ENCODE measurements at places on chromosomes 5 and 9.
A peak's percentile ranks its signal among the peaks of the same experiment; 100 is the strongest.

DNA sequence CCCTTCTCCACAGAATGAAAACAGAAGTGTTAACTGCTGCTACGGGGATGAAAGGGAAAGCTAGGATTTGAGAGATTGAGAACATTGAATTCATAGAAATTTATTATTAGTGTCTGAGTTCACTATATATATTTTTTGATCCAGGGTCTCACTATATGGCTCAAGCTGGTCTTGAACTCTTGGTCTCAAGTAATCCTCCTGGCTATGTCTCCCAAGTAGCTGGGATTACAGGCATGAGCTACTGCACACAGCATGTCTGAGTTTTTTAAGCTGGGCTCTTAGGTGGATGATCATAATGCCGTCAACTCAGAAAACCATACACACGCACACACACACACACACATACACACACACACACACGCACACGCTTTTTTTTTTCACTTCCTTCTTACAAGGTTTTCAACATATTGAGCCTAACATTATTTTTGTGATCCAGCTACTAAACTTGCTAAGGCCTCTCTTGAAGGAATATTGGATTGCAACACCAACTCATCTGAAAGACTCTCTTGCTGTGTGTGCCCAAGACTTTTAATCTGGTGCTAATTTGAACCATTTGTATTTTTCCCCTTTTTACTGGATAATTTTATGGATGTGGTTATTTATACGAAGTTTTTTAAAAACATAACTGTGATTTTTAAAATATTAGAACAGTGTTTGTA is 1045.4 kb downstream of the DTWD2 start:
- no peak for ATAC-seq

DNA sequence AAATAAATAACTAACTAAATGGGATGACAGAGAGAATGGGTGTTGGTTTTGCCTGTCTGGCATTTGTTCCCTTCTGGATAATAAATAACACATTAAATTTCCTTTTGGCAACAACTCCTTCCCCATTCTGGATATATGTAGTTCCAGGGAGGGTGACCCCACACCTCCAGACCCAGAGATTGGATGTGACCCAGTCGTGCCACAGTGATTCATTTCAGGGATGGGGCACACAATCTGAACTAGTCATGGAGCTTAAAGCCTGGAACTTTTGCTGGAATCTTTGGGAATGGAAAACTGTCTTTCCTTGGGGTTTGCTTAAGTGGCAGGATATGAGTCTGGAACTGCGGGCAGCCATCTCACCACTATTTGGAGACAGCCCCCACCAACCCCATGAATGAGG is 11.3 kb downstream of the KLF9 start:
- no peak for ATAC-seq

DNA sequence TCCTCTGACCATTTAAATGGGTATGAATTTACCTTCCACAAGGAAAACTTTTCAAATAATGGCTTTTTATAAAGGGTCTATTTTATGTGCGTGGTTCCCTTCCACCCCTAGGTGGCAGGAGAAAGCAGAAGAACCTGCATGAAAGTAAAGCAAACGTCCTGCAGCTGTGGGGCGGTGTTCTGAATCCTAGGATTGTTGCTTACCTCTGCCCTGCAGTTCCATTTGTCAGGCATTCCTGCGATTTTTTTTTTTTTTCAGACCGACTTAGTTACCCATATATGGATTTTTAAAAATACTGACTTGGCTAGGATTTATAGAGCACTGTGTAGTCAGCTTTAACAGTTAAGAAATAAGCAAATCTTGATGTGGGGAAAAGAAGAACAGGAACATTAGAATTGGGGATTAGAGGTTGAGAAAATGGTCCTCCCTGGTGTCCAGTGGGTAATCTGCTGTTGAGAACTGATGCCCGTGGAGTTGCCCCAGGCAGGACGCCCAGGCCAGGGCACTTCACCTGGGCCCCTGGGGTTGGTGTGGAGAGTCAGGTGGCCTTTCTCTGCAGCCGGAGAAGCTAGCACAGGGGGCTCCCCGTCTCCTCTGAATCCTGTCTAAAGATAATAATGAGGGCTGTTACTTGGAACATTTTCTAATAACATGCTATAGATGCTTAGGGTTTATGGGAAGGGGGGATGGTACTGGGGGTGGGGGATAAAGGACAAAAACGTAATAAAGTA is 30.4 kb upstream of the LTC4S start:
- ATAC-seq, result no peak

DNA sequence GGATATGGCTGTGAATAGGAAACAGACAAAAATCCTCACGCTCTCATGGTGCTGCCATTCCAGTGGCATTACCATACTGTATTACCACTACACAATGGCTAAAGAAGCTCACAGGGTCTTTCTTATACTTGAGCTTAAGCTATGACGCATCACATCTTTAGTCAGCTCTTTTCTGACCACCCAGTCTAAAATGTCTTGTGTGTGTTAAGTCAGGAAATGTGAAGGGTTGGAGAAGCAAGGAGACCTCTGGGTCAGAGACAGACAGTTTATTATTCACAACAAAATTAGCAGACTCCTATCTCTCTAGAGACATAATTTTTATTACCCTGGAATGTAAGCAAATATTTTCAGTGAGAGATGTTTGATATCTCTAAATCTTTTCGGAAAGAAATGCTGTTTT is 1583.2 kb upstream of the WWC1 start:
- ATAC-seq, result no peak

DNA sequence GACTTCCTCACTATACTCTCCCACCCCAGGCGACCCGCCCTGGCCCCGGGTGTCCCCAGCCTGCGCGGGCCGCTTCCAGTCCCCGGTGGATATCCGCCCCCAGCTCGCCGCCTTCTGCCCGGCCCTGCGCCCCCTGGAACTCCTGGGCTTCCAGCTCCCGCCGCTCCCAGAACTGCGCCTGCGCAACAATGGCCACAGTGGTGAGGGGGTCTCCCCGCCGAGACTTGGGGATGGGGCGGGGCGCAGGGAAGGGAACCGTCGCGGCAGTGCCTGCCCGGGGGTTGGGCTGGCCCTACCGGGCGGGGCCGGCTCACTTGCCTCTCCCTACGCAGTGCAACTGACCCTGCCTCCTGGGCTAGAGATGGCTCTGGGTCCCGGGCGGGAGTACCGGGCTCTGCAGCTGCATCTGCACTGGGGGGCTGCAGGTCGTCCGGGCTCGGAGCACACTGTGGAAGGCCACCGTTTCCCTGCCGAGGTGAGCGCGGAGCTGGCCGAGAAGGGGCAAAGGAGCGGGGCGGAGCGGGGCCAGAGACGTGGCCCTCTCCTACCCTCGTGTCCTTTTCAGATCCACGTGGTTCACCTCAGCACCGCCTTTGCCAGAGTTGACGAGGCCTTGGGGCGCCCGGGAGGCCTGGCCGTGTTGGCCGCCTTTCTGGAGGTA is 2.1 kb downstream of the CA9 start:
- peak; percentile 62 for ATAC-seq

GRCh38 chr5:109659901-109660300 is 29.8 kb upstream of the MAN2A1 start:
- no peak for ATAC-seq

DNA sequence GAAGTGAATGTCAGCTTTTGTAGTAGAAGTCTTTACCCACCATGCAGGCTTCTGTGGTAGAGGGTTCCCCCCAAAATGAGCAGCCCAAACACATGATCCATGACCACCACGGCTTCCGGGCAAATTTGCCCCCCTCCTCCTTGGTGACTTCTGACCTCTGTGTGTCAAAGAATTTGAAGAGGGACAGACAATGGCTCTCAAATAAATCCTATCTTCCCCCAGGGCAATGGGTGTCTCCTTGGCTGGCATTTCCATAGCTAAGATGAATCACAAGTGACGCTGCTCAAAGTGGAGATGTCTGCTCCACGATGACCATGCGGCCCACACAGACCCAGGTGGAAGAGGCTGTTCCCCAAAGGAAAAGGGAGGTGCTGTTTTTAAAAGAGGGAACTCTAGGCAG is 30.2 kb upstream of the BOD1 start:
- ATAC-seq, result no peak

GRCh38 chr5:135203019-135203418 is 169.0 kb upstream of the PITX1 start:
- no peak for ATAC-seq

DNA sequence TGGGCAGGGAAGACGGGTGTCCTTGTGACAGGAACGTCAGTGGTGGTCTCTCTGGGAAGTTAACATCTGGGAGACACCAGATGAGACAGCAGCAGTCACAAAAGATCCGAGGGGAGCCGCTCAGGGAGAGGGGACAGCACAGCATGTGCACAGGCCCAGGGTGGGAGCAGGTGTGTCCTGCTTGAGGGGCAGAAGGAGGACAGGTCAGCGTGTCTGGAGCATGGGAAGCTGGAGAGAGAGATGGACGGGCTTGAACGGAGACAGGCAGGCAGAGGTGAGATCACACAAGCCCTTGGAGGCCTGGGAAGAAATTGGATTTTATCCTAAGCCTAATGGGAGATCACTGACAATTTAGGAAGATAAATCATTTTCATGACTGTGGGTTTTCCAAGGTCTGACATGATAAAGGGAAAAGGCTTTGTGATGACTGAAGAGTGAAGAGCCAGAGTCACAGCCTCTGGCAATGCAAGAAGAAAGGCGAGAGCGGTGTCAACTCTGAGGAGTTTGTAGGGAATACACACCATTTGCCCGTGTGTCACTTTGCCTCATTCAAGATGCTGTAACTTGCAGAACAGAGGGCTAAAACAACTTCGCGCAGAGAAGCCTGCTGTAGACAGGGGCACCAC is 88.3 kb downstream of the FSTL4 start:
- ATAC-seq, result no peak

DNA sequence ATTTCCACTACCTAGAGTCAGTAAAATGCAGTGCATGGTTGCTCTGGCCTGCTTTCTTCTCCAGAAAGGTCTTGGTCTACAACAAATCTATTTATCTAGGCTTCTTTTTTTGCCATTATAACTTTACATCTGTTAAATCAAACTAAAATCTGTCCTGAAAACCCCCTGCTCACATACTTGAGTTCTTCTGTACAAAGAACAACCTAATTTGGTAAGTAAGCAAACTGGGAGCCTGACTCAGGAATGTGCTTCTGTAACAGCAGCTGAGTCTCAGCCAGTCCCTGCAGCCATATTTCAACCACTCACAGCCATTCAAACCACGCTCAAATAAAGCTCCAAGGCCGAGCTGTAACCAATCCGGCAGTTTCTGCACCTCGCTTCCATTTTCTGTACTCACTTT is 95.8 kb downstream of the PLPP1 start:
- no peak for ATAC-seq

GRCh38 chr9:31144614-31145013 is 1239.8 kb upstream of the ACO1 start:
- no peak for ATAC-seq

DNA sequence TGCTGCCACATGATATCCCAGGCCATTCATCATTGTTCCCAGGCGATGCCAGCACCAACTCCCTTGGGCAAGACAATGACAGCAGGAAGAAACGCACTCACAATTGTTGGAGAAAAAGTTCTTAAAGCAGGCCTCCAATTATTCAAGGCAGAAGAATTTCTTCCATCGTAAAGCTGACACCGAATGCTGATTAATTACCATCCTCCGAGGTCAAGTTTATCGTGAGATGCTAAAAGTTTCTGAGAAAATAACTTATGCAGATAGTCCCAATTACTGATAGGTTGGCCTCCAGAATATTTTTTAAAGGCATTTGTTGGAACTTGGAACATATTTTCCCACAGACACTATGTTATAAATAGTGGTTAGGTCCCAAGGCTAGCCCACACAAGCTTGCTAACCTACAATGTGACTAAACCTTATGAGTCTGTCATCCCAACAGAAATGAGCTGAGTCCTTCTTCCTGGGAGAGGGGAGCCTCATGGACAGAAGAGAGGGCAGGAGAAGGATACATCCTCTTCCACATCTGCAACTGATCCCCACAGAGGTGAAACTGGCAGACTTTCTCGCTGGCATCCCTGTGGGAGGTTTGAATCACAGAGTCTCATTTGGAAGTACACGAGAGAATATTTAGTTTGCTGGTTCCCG is 202.4 kb upstream of the TBC1D2 start:
- no peak for ATAC-seq

GRCh38 chr5:179699616-179700237 is 960 bp downstream of the CANX start:
- peak; percentile 21 for ATAC-seq

DNA sequence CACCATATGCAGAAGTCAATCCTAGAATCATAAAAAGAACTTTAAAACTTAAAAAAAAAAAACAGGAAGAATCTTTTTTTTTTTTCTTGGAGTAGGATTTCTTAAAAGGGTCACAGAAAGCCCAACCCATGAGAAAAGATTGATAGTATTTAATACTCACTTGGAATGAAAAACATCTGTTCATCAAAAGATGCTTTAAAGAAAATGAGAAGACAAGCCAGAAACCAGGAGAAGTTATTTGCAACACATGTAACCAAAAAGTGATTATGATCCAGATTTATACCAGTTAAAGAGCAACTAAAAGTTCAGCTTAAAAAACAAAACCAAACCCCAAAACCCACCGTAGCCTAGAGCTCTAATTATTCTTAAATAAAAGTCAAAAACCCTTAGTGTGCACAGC is 69.3 kb downstream of the TLE4 start:
- no peak for ATAC-seq

GRCh38 chr9:99416007-99416406 is 193.9 kb downstream of the SEC61B start:
- no peak for ATAC-seq

DNA sequence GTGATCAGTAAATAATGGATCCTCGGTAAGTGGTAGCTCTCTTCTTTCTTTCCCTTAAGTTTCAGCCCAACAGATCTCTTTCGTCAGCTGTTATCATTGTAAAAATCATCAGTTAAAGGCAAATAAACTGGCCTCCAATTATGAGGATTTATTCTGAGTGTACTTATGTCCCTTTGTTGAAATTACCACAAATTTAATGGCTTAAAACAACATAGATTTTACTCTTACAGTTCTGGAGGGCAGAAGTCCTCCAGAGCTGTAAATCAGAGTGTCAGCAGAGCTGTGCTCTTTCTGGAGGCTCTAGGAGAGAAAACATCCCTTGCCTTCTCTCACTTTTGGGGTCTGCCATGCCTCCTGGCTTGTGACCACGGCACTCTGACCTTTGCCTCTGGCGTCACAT is 104.6 kb downstream of the INSYN2B start:
- ATAC-seq, result no peak

DNA sequence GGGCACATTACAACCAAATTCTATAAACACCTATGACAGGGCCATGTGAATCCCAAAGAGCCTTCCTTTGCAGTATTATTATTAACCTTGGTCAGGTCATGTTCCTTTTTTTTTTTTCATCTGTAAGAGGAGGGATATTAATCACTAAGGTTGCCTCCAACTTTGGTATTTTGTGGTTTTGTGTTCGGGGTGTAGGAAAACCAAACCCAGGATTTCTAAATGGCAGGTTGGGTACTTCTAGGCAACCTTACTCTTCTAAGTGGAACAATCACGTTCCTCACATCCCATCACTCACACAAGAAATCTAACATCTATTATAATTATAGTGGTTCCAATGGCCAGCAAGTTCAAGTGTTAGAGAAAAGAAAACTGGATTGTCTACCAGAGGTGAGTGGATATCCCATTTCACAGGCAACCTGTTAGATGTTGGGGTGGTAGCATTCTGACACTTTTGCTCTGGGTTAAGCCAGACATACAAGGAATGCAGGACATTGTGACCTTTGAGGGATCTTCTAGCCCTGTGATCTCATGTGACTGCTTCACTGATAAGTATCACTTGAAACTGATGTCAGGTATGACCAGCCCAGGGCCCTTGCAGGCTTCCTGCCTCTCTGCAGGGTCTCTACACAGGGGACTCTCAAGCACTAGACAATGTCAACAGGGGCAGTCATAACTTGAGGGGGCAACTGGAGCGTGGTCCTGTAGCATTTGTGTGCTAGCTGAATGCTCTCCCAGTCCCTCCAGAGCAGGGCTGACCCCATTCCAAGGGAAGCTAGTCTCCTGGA is 126.2 kb upstream of the VLDLR start:
- no peak for ATAC-seq

- ATAC-seq, result no peak
Measured at GRCh38 chr9:94139672-94140417, 55.6 kb downstream of the PTPDC1 start.

Measured in activated CD4-positive, CD25-positive, alpha-beta regulatory T cell treated with anti-CD3 and anti-CD28 coated beads, Interleukin-2, amount 50 U/mL, for 24 hours (primary cell).